ENCODE measurements at places on chromosomes 2 and 18.

DNA sequence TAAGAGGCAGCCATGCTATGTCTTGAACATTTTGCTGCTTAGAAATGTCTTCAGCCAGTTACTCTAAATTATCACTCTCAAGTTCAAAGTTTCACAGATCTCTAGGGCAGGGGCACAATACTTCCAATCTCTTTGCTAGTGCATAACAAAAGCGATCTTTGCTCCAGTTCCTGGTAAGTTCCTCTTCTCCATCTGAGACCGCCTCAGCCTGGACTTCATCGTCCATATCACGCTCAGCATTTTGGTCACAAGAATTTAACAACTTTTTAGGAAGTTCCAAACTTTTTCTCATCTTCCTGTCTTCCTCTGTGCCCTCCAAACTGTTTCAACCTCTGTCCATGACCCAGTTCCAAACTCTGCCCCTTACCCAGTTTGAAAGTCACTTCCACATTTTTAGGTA lies 8.8 kb upstream of the SLC35F5 start:
- DNase-seq = no peak

DNA sequence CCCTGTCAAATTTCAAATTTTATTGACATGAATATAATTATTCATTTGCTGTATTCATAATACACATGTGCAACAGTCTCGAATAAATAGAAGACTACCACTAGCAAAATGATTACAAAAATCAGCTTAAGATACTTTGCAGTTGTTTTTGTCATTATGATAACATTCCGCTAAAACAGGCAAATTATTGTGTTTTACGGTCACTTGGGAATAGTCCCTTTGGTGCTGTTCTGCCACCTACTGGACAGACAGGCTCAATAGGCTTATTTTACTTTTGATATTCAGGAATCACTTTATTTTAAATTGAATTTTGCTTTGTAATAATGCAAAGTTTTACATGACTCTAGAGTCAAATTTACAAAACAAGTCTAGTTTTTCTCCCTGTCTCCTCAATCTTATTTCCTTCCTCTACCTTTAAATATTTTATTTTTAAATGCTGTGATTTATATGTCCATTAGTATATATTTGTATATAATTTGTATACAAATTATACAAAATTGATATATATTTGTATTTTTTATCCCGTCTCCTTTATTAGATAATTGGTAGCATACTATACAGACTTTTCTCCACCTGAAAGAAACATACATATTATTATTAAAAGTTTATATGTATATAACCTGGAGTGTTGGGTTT lies 456.3 kb downstream of the DLGAP1 start:
- DNase-seq = peak; percentile 18

- no peak for DNase-seq
Measured at GRCh38 chr18:37391698-37392548, 173.7 kb downstream of the CELF4 start.

GRCh38 chr2:190984595-190984994 lies 29.4 kb downstream of the STAT1 start:
- DNase-seq = no peak

DNA sequence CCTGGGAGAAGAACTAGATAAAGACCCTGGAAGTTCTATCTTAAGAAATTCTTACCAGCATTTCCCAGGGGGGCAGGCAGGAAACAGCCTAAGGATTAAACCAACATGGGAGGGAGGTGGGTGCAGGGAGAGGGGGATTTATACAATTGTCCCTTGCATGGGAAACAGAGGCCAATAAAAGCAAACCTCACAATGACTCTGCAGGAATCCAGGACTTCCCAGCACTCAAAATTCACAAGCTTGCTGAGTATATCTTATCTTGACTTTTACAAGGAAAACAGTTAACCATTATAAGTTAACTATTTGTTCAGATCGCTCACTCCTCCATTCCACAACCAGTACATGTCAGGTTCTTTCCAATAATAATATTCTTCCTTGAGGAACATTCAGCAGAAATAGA lies 241.3 kb downstream of the MREG start:
- no peak for DNase-seq

- peak; percentile 42 for DNase-seq
Measured at GRCh38 chr2:206083602-206084438, 2.2 kb downstream of the INO80D start.

GRCh38 chr2:84187258-84187657 lies 271.8 kb downstream of the SUCLG1 start:
- DNase-seq = no peak
